DMS79 (cell line): ENCODE measurements at places on chromosomes 1 and 21.
A peak's percentile ranks its signal among the peaks of the same experiment; 100 is the strongest.

GRCh38 chr1:181425566-181425965, 57.8 kb upstream of the CACNA1E start:
- no peak for DNase-seq

- no peak for DNase-seq
These were observed 27.4 kb downstream of the SNRPE start for GRCh38 chr1:203888807-203889251.

GRCh38 chr21:32138658-32139057, 140.2 kb downstream of the MIS18A start:
- no peak for DNase-seq

DNA sequence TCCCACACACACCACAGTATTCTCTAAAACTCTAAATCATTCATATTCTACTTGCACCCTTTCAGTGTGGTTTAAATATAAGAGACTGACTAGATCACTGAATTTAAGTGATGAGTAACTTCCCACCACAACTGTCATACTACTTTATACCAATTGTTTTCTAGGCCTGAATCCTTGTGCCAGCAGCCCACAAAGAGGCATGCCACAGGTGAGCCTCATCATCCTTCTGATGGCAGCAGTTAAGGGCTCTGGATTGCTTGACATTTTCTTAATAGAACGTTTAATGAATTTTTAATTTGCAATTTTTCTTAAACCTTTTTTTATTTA, 9.6 kb downstream of the C1orf105 start:
- no peak for DNase-seq

DNA sequence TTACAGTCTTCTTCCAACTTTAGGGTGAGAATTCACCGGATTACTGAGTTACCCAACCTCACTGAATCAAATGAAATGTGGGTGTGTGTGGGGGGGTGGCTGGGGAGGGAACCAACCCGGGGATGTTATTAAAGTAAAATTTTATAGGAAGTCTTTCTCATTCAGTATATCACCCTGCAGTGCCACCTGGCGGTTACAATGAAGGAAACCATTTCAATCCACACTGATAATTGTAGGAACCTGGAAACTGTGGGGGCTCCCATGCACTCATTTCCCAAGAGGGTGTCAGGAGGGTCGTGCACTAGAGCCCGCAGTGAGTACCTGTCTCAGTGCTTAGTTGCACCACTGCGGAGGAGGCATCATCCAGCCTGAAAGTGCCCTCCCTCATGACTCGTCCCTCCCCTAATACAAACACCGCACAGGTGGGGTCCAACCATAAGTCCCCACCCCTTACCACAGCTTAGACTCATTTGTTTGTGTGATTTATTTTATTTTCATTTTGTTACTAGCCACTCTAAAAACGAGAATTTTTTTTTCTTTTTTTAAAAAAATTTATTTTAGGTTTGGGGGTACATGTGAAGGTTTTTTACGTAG, 29.1 kb upstream of the IGSF5 start:
- no peak for DNase-seq

DNA sequence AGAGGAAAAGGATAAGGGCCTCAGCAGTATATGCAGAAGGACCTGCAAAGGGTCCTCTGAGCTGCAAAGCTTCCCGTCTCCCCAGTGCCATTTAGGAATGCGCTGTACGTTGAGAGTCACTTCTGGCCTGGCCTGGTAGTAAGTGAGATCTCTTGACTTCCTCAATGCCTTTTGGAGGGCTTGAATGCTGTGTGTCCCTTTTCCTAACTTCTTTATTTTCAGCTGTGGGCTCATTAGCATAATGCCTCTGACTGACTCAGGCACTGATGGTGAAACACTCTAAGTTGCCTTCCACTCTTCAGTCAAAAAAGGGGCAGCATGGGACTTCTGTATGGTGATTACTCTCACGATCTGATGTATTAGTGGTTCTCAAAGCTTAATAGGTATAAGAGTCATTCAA, 49.9 kb downstream of the XCL1 start:
- no peak for DNase-seq

GRCh38 chr1:62905309-62905708, 121.4 kb downstream of the ATG4C start:
- peak; percentile 87 for DNase-seq

GRCh38 chr1:9875636-9876000, 34.5 kb downstream of the CTNNBIP1 start:
- no peak for DNase-seq

DNA sequence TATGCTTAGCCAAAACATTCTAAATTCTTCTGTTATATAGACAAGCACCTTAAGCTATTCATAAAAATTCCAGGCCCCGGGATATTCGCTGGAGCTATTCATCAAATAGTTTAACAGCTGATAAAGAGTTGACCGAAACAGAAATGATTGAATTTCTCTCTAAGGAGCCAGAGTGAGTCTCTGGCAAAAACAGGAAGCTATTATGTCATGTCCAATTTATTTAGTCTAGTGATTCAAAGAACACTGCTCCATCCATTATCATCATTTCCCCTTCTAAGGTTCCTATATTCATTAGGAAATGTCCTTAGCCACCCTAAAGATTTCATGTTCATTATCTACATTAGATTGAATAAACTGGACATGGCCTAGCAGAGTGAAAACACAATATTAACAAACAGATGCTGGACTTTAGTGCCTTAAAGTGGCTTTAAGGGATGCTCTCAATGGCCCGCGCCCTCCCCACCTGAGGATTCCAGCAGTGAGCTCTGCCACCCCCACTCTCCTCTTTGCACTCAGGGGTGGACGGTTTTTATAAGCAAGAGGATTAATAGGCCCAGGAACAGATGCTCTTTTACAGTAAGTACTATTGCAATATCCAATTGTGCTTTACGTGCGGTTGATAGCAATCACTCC, 122.1 kb upstream of the RGS1 start:
- no peak for DNase-seq

DNA sequence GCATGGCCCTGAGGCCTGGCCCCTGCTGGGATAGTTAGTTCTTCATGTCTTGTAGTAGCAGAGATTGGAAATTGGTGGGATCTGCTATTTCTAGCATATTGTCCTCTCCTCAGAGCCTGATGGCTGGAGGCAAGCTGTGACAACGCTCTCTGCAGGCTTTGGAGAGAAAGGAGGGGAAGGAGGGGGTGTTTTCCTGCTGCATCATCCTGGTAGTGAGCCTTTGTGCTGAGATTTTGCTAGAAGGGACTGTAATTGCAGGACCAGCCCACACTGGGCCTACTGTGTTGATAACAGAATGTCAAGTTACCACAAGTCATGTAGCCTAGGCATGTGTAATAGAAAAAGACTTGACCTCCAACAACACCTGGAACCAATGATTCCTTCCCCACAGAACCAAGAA, 351.0 kb downstream of the SIPA1L2 start:
- DNase-seq = no peak

- no peak for DNase-seq
These were observed 150.0 kb downstream of the CASZ1 start for GRCh38 chr1:10646347-10646861.

GRCh38 chr1:237197470-237198425, 155.8 kb downstream of the RYR2 start:
- no peak for DNase-seq

- no peak for DNase-seq
These were observed 58.6 kb downstream of the PBX1 start for GRCh38 chr1:164617377-164618201.

GRCh38 chr21:39845571-39846130, 21.6 kb upstream of the PCP4 start:
- DNase-seq = no peak

DNA sequence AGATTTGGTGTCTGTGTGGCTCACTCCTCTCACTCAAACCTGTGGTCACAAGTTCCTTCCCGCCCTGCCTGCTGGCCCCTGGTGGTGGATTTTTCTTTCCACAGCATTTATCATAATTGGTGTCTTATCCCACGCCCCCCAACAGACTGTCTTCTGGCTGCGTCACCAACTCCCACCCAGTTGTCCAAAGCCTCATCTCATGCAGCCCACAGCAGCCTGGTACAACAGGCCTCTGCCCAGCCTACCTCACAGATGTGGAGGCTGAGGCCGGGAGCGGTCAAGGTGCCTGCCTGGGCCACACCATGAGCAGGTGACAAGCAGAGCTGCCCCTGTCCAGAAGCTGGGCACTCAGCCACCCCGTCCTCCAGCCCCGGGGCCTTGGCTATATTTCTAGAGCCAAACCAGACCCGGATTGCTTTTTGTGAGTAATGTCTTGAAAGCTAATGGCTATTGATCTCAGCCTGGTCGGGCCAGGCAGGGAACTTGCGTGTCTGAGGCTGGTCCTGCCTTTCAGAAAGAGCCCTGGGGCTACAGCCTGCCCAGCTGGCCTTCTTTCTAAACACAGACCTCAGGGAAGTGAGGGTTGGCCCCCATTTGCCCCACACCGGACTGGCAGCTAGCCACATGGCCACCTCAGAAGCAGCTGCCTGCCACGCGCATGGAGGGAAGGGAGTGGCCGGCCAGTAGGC, 2.6 kb downstream of the KCNAB2 start:
- no peak for DNase-seq

- DNase-seq = no peak
These were observed 40.3 kb downstream of the KIF1B start for GRCh38 chr1:10250663-10251062.

DNA sequence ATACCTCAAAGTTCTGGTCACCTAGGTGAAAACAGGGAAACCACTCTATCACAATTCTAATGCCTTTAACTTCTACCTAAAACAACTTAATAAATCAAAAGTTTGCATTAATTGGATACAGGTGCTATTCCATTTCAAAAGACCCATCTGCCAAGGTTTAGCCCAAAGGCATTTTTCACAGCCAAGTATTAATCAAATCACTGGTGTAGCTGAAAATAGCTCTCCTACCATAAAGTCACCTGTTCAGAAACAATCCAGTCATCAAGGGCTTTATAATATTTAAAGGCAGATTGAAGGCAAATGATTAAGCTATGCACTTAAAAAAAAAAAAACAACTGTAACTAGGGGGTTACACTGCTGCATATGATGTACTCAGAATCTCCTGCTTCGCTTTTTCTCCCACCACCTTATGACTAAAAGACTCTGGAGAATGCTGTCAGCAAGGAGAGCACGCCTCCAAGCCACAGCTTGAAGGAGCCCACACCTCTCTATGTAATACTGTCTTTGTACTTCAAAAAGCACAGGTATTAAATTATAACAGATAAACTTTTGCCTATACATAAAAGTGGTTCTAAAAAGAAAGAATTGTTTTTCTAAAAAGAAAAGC, 20.5 kb downstream of the KIAA0319L start:
- DNase-seq = no peak

DNA sequence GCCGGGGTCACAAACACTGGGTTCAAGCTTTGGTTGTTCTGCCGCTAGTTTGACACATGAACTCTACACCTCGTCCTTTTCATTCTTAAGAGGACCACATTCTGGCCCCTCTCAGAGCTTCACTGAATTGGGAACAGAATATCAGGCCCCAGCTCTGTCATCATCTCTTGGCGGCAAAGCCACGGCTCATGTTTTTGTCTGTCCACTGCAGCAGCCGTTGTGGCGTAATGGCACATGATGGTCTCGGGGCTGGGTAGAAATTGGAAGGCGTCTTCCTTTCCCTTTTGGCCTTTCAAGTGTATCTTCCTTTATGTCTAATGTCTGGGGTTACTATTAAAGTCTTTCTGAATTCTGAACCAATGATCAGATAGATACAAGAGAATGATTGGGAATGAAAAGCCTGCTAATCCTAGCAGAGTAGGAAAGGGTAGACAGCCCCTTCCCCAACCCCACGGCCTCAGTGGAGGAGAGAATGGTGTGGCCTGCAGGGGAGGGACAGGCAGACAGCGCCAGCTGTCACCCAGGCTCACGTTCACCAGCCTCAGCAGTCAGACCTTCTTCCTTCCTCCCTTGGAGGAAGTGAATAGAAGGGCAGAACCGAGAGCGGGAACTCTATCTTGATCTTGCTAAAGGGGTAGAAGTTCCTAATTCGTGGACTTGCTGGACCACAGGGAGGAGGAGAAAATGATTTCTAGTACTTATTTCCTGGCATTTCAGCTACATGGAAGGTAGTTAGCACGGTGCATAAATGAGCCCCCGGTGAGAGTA, 498.1 kb downstream of the KIF26B start:
- no peak for DNase-seq

- no peak for DNase-seq
These were observed 344.9 kb downstream of the ZNF326 start for GRCh38 chr1:90339811-90340210.

GRCh38 chr1:6519491-6519934, 28.0 kb upstream of the PLEKHG5 start:
- peak; percentile 86 for DNase-seq

DNA sequence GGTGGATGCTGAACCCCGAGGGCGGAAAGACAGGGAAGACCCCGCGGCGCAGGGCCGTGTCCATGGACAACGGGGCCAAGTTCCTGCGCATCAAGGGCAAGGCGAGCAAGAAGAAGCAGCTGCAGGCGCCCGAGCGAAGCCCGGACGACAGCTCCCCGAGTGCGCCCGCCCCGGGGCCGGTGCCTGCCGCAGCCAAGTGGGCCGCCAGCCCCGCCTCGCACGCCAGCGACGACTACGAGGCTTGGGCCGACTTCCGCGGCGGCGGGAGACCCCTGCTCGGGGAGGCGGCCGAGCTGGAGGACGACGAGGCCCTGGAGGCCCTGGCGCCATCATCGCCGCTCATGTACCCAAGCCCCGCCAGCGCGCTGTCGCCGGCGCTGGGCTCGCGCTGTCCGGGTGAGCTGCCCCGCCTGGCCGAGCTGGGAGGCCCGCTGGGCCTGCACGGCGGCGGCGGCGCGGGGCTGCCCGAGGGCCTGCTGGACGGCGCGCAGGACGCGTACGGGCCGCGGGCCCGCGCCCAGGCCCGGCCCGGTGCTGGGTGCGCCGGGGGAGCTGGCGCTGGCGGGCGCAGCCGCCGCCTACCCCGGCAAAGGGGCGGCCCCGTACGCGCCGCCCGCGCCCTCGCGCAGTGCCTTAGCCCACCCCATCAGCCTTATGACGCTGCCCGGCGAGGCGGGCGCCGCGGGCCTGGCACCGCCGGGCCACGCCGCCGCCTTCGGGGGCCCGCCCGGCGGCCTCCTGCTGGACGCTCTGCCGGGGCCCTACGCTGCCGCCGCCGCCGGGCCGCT, 20.7 kb downstream of the FOXO6 start:
- DNase-seq = no peak

DNA sequence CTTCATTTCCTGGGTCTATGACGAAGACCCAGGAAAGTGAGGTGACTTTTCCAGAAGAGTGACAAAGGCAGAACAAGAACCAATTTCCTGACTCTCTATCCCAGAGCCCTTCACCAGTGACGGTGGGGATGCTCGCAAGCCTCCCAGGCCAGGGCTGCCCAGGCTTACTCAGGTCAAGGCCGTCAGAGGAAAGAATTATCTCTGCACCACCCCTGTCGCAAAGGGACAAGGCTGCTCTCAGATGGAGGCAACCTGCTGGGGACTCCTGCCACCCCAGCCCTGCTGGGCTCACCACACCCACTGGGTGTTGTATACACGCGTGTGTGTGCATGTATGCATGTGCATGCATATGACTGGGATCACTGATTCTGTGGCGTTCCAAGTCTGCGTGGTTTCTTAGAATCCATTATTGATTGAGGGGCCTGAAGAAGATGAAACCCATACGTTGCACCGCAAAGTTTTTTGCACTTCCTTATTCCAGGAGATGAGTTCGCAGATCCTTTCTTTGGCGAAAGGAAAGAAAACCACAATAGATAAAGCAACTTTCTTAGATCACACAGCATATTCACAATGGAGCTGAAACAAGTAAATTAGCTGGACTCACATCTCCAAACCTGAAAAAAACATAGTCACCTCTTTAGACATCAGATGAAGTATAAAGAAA, 255.8 kb downstream of the RHOU start:
- DNase-seq = no peak

- no peak for DNase-seq
These were observed 8.3 kb upstream of the MYSM1 start for GRCh38 chr1:58708166-58708565.
